Effector CD4-positive, alpha-beta T cell (primary cell): ENCODE measurements at places on chromosomes 7 and 10.

GRCh38 chr7:133827707-133828623, 299.2 kb upstream of the LRGUK start:
- DNase-seq, result no peak

- DNase-seq, result no peak
Measured at GRCh38 chr10:13859979-13860654, 273.4 kb downstream of the PRPF18 start.

GRCh38 chr10:71666639-71667386, 52.8 kb downstream of the C10orf105 start:
- DNase-seq, result no peak

GRCh38 chr10:13831711-13832141, 245.0 kb downstream of the PRPF18 start:
- DNase-seq, result no peak

GRCh38 chr7:17600340-17600752, 301.9 kb downstream of the AHR start:
- no peak for DNase-seq

DNA sequence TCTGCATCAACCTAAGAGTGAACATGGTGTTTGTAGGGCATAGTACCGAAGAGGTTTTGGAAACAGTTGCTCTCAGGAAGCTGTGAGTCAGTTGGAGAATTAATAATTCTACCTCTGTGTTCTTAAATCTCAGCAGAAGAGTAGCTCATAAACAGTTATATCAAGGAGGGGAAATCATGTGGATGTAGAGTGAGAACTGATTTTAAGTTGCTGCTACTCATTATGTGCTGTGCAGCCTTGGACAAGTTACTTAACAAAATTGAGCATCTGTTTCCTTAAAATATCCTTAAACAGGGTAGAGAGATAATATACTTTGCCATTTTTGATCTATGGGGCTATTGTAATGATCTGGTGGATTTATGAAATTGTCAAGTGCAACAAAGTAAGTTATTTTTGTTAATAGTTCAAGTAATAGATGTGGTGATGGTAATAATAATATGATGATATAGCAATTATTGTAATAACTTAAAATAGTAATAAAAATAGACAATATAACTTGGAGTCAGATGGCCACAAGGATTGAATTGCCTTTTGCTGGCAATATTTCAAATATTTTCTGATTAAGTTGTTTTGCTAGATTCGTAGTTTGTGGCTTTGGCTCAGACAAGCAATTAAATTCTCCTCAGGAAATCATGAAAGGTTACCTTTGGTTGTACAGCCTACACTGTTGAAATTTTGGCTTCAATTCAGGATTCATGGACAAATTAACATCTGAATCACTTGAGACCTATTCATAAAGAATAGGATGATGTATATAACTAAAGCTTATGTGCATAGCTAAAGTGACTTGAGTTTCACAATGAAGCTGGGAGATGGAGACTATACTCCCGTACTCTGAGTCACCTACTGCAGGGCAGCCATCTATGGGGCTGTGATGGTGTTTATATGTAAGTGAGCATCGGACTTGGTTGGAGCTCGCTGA, 228.5 kb downstream of the CDK14 start:
- DNase-seq, result no peak

GRCh38 chr10:30435073-30435422, 1.1 kb downstream of the MAP3K8 start:
- no peak for DNase-seq

DNA sequence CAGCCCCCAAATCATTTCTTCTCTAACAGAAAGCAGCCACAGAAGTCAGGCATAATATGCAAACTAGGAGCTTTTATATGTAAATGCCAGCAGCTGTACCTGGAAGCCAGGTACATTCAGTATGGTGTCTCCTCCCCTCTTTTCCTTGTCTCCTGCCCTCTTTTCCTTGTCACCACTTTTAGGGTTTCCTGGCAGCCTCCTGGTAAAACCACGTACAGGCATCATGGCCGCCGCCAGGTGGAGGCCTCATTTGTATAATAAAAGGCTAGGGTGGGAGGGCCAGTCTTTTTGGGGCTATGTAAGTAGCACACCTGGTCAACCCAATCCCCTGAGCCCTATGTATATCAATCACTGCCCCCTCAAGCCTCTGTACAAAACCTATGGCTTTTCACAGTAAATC, 28.7 kb downstream of the PDZD8 start:
- DNase-seq, result no peak

DNA sequence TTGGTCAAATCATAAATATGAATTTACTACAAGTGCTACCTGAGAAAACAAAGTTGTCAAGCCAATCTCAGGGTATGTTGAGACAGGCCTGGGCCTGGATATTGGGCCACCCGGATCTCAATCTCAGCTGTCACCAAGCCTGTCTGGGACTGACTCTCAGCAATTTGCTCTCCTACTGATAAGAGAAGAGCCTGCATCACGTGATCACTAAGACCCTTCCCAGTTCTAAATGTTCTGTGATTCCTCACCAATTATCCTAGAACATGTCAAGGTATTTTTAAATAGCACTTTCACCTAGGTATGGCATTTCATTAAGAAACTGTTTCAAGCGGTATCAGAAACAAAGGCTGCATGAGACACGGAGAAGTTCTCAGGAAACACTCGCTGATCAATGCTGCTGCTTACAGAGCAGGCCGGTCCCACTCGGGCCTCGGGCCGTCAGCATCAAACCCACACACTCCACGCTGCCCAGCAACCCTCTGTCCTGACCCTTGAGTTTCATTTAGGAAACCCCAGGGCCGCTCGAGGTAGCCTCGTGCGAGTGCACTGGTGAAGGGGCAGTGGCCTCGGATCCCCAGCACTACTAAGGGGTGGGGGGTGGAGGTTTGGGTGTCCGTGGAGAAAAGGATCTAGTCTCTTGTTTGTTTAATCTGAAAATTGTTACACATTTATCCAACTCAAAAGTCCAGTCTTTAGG, 4.1 kb downstream of the KLF6 start:
- DNase-seq, result no peak
